SHP77 treated with DMSO at 0.1 percent for 48 hours (cell line): ENCODE measurements at places on chromosomes 11 and 22.

- no peak for DNase-seq
These were observed 489.3 kb downstream of the NTM start for GRCh38 chr11:131859538-131860210.

DNA sequence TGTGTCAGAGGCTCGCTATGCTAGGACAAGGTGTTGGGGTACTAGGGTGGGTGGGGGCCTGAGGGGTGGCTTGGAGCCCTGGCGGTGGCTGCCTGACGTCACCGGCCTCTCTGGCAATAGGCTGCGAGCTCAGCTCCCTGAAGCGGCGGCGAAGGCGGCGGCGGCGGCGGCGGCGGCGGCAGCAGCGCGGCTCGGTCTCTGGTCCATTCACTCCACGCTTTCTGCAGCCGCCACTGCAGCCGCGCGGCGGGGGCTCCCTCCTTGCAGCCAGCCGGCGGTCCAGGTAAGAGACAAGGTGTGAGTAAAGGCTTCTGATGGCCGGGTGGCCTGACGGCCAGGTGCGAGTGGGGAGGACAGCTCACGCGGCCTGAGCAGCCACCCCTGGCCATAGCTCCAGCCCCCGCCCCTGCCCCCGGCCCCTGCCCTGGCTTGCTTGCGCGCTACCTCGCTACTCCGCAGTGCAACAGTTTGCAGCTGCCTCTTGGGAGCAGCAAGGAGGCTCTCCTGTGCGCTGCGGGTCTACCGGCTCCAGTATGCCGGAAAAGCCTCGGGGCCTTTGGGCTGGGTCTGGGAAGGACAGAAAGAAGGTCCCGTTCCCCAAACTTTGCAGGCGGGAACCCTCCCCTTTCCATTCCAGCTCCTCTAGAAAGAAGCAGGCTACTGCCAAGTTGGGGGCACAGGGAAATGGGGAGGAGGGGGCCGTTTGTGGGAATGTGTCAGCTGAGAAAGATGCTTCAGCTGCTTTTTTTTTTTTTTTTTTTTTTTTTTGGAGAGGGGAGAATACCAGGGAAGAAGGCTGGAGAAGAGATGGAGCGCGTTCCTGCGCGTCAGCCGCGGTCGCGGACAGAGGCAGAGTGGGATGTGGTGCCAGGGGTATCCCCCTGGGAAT, at the start of gene C11orf87:
TSS of gene C11orf87 (plus strand) at position 210 of the 889 bp plus-strand sequence. CDS start 1,444 bp downstream, outside the sequence.
- no peak for DNase-seq

DNA sequence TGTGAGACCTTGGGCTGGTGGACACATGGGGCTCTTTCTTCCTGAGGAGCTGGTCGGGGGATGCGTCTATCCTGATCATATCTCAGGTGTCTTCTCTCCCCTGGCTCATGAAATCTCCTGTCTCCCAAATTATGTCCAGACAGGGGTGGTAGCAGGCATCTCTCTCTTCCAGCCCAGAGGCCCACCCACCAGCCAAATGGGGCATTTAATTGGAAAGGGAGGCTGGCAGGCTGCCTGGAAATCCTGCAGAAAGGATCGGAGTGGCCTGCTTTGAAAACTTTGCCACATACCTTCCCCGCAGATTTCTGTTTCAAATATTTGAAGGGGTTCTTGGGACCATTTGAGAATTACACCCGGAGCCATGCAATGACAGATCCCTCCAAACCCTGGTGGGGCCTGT, 37.4 kb downstream of the SMIM38 start:
- DNase-seq: no peak

GRCh38 chr11:33996498-33997454, 54.8 kb upstream of the CAPRIN1 start:
- DNase-seq: peak; percentile 48

DNA sequence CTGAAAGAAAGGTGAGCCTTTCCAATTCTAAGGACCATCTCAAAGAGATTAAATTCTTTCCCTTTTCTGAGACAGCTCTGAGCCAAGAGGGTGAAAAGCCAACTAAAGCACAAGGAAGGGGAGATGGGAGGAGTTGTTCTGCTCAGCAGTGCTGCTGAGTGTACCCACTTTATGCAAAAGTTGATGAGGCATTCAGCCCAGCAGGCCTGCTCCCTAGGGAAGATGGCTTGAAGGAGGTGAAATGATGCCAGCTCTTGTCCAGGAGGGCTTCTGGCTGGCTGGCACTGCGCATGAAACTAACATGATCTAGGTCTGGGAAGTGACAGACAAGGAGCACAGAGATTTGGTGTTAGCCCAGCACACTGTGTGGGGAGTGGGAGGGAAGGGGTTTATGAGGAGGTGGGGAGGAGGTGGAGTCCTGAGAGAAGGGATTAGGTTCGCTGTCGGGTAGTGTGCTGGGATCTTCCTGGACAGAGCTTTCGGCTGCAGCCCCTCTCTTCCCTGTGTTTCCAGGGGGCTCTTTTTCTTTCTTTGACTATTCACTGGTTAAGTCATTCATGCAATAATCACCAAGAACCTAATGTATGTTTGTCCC, 225.5 kb upstream of the NARS2 start:
- DNase-seq: no peak

DNA sequence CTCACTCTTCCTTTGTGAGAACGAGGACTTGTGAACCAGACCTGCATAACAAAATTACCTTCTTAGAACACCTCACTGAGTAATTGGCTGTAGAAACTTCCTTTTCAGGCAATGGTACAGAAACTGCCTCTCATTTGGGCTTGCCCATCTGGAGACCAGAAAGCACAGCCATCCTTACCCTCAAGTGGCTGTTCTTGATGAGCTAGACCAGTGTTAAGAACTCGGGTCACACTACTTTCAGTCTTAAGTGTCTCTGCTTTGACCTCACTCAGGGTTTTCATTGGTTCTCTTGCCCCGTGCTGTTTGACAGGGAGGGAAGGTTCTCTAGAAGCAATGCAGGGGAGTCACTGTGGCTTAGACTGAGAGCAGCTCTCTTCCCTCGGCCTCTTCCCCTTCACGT, 29.3 kb downstream of the NAT10 start:
- DNase-seq: no peak

- DNase-seq: no peak
These were observed 26.7 kb downstream of the SERGEF start for GRCh38 chr11:17986007-17986710.

GRCh38 chr11:96279018-96279895, 63.7 kb downstream of the MAML2 start:
- DNase-seq: no peak

- no peak for DNase-seq
These were observed 341.3 kb downstream of the AASDHPPT start for GRCh38 chr11:106418791-106419190.

GRCh38 chr11:128878455-128878854, 11.4 kb upstream of the KCNJ1 start:
- no peak for DNase-seq

- no peak for DNase-seq
These were observed 81.3 kb upstream of the TP53I11 start for GRCh38 chr11:45031912-45032519.

- DNase-seq: no peak
These were observed 203.1 kb upstream of the MTMR2 start for GRCh38 chr11:96126917-96127595.
